ENCODE measurements at places on chromosomes 2 and 18.

DNA sequence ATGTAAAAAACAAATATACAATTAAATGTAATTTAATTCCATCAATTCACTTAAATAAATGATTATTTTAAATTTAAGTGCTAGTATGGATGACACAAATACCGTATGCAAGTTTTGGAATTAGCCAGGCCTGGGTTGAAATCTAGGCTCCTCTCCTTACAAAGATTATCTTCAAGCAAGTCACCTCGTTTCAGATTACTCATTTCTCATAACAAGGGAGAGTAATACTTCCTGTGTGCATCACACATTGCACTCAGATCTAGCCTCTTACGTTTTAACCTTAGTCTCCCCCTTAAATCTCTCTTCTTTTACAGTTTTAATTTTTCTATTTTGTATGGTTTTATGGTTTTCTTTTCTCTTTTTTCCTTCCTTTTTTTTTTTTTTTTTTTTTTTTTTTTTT, 1475.9 kb upstream of the NXPH2 start:
- DNase-seq, result no peak

- no peak for DNase-seq
These were observed 235.2 kb upstream of the THSD7B start for GRCh38 chr2:136530146-136530545.

- no peak for DNase-seq
These were observed 38.6 kb upstream of the TANK start for GRCh38 chr2:161121622-161122021.

DNA sequence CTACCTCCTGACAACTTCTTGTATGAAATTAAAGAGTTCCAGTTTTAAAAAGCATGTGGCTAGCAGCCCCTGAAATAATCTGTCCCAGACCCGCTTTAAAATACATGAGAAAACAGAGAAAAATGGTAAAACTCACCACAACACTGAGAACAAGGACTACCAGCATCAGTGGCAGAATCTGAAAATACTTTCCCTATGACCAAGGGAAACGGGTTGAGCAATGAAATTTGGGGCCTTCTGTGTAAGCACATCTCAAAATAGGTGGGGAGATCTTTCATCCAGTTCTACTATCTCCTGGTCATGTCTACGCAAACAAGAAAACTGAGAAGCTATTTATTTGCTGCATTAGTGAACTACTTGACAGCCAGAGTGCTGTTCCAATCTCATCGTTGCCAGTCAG, 172.3 kb downstream of the LNPK start:
- DNase-seq, result no peak

Measured in neuronal stem cell (in vitro differentiated cells).